Right renal pelvis (tissue), 4 donors: ENCODE measurements at places on chromosomes 13 and 19. TPM values are rescaled to one million over a fixed set of nuclear protein-coding genes. Genes with fewer than 3 reads are reported as not detected.

GRCh38 chr19:29971648-29972047 is 29.6 kb downstream of the URI1 start:
- no peak for DNase-seq

DNA sequence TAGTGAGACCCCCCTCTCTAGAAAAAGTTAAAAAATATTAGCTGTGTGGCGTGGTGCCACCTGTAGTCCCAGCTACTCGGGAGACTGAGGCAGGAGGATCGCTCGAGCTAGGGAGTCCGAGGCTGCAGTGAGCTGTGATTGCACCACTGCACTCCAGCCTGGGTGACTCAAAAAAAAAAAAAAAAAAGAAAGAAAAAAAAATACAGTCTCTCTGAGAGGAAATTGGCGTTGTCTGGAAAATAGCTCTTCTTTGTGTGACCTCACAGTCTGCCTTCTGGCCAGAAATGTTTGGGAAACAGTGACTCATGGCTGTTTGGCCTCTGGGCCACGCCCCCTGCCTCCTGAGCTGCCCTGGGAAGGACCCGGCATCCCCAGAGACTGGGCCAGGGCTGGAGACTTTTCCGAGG is 10.7 kb downstream of the MARCHF2 start:
- DNase-seq, result no peak

DNA sequence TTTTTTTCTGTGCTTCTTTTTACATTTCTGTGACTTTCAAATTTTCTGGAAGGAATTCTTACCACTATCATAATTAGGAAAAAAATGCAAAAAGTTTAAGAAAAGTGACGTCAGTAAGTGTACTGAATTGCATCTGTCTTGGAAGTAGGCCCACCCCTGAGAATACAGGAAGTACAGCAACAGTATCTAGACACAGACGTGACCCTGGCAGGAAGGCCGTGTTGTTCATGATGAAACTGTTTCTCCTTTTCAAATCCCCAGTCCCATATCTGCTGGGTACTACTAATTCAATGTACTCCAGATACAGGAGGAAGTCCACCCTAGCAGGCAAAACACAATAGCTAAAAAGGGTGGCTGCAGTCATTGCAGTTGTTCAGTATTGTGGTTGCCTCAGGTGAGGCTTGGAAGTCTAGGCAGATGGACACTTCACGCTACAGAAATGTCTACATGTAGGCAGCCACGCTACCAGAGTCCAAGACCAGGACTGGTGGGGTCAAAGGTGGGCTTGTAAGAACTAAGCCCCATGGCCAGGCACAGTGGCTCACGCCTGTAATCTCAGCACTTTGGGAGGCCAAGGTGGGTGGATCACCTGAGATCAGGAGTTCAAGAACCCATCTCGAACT is 49.6 kb upstream of the MED4 start:
- no peak for DNase-seq

GRCh38 chr13:35744144-35744543 is 267.7 kb upstream of the MAB21L1 start:
- no peak for DNase-seq

DNA sequence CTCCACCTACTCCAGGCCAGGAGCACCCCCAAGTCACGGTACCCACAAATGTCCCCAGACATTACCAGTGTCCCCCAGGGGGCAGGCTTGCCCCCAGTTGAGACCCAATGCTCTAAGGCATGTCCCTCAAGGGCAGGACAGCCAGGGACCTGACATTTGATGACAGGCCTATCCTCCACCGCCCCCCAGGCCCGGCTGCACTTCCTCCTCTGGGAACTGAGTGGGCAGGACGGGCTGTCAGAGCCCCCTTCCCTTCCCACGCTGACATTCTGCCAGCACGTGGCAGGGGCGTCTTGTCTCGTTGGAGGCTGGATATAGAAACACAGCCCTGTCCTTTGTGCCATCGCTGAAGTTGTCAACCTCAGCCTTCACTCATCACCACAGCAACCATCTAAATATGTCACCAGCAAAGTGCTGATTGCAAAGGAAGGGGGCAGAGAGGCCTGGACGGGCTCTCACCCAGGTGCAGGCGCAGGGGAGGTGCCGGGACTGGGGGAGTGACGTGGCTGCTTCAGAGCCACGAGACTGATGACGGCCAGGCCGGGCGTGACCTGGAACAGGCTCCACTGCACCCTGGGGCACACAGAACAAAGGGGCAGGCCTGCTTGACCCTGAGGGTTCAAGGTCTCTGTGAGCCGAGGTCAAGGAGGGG is 38.4 kb downstream of the GNG7 start:
- DNase-seq, result no peak

DNA sequence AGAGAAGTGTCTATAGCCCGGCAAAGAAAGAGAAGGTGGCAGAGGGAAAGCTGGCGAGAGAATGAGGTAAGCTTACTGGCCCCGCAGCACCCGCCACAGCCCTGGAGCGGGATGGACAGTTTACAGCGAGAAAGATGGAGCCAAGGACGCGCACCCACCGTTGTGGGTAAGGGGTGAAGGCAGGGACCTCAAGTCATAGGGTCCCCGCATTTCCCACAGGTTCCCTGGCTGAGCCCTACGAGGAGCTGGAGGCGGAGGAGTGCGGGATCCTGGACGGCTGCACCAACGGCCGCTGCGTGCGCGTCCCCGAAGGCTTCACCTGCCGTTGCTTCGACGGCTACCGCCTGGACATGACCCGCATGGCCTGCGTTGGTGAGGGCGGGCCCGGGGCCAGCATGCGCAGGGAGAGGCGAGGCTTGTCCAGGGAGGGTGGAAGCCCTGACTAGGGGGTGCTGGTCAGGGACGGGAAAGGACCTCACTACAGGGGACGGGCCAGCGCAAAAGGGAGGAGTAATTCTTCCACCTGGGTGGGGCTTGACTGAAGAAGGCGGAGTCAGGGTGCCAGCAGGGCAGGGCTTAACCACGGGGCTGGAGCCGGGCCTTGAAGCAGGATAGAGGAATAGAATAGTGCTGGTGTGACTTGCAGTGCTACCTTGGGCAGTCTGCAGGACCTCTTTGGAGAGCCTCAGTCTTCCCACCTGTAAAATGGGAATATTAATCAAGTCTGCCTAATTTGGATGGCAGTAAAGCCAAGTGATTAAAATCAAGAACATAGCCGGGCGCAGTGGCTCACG is 26.5 kb downstream of the LTBP4 start:
- DNase-seq, result no peak

Gene URAD
- polyA plus RNA-seq, result not detected

Gene TEX29
- 0.37 TPM for polyA plus RNA-seq

GRCh38 chr13:22210134-22210930 is 539.5 kb downstream of the FGF9 start:
- no peak for DNase-seq
